ENCODE measurements at places on chromosomes 1 and 21. TPM values are rescaled to one million over a fixed set of nuclear protein-coding genes. Genes with fewer than 3 reads are reported as not detected.

GRCh38 chr1:56798053-56798471 is 21.1 kb downstream of the FYB2 start:
- H3K27me3 ChIP-seq, result no peaks in the 10 kb centered on the region
- no peaks in the 10 kb centered on the region for H3K4me1 ChIP-seq
- H3K27ac ChIP-seq, result no peak overlapping the region
- no peak for DNase-seq
- H3K36me3 ChIP-seq, result no peaks in the 10 kb centered on the region
- no peak overlapping the region for H3K4me3 ChIP-seq

The CD1E gene
- total RNA-seq, result not detected

DNA sequence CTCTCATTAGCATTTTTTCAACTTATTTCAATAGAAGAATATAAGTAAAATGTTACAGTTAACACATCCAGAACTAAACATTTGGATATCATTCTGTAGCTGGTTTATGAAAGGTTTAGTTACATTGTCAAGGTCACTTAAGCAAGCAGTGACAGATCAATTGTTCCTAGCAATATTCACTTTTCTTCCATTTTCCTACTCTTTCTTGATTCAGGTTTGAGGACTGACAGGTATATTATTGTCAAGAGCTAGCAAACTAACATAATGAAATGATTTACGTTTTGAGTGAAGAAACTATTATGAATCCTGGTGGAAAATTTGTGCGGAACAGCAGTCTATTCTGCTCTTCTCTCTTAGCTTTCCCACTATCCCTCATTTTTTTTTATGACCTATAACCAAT is 220.4 kb upstream of the ADGRL4 start:
- H3K4me3 ChIP-seq, result no peak overlapping the region
- H3K36me3 ChIP-seq, result no peaks in the 10 kb centered on the region
- H3K27ac ChIP-seq, result no peak overlapping the region
- H3K4me1 ChIP-seq, result no peaks in the 10 kb centered on the region
- H3K27me3 ChIP-seq, result no peaks in the 10 kb centered on the region
- DNase-seq, result no peak

- H3K27ac ChIP-seq, result no peak overlapping the region
- DNase-seq, result no peak
- no peaks in the 10 kb centered on the region for H3K36me3 ChIP-seq
- H3K4me3 ChIP-seq, result no peak overlapping the region
- H3K27me3 ChIP-seq, result no peaks in the 10 kb centered on the region
Measured at GRCh38 chr1:101323535-101323934, 86.7 kb downstream of the S1PR1 start.

GRCh38 chr1:75937034-75937433 is 4.8 kb upstream of the ASB17 start:
- H3K4me3 ChIP-seq, result no peak overlapping the region
- H3K27me3 ChIP-seq, result no peaks in the 10 kb centered on the region
- H3K4me1 ChIP-seq, result no peaks in the 10 kb centered on the region
- H3K27ac ChIP-seq, result no peak overlapping the region

- no peaks in the 10 kb centered on the region for H3K36me3 ChIP-seq
- no peaks in the 10 kb centered on the region for H3K27me3 ChIP-seq
- no peaks in the 10 kb centered on the region for H3K4me1 ChIP-seq
- H3K27ac ChIP-seq, result no peak overlapping the region
- no peak for DNase-seq
Measured at GRCh38 chr1:192927496-192927895, 118.7 kb downstream of the RGS2 start.

GRCh38 chr1:33661811-33662454 is 189.5 kb downstream of the ZSCAN20 start:
- no peak overlapping the region for H3K4me3 ChIP-seq
- H3K27me3 ChIP-seq, result no peaks in the 10 kb centered on the region
- DNase-seq, result no peak
- H3K36me3 ChIP-seq, result no peaks in the 10 kb centered on the region
